OCI-LY7 (cell line): ENCODE measurements at places on chromosomes 1 and 21. TPM values are rescaled to one million over a fixed set of nuclear protein-coding genes. Genes with fewer than 3 reads are reported as not detected.
A peak's percentile ranks its signal among the peaks of the same experiment; 100 is the strongest.

Gene AKR7A3
- 2.0 and 2.6 TPM in 2 replicates for total RNA-seq

Gene SLC9C2
- total RNA-seq: not detected in 2 replicates

Gene TTLL10
- not detected in 2 replicates for total RNA-seq

Gene IL10
- total RNA-seq: not detected in 2 replicates

Gene CELA2B
- not detected in 2 replicates for total RNA-seq

Gene CCDC27
- not detected in 2 replicates for total RNA-seq

Gene MXRA8
- total RNA-seq: not detected in 2 replicates

DNA sequence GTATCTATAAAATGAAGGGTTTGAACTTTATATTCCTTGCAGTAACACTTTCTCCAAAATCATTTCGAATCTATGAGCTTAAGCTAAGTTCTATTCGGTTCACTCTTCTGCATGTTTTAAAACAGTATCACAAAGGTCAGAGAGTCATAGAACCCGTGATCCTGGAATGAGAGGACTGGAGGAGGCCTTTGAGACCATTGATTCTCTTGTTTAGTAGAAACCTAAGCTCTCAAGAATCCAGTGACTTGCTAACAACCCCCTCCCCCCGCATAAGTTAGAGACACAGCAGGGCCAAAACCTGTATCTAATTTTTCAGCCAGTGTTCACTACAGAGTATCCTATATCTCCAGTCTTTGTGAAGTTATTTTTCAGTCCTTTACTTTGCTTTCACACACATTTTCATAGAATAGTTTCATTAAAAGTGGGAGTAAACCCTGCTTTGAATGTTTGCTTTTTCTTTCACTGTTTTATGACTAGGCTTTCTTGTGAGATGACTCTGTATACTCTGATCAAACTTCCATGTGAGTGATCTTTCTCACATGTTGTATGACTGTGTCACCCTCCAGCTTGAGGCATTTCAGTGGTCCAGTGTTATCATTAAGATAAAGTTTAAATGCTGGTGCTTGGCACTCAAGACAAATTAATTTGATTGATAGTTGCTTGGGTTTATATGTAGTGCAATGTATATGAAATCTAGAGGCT, 275.4 kb upstream of the SGIP1 start:
- no peak for DNase-seq

GRCh38 chr1:158809862-158810261, 21.3 kb upstream of the MNDA start:
- no peak for DNase-seq

DNA sequence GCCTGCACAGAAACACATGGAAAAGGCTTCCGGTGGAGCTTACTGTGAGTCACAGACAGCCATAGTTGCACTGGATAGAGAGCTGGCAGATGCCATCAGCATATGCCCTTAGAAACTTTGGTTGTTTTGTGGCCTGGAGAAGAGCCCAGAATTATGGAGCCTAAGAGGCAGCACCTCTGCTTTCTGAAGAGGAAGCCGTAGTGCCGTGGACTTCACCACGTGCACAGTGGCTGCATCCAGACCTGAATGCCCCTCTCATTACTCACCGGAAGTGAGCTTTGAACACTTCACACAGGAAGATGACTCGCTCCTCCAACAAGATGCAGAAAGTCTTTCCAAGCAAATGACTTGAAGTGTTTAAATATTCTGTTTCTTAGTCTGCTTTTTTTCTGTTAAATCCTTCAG, 28.4 kb downstream of the JUN start:
- peak; percentile 18 for DNase-seq

DNA sequence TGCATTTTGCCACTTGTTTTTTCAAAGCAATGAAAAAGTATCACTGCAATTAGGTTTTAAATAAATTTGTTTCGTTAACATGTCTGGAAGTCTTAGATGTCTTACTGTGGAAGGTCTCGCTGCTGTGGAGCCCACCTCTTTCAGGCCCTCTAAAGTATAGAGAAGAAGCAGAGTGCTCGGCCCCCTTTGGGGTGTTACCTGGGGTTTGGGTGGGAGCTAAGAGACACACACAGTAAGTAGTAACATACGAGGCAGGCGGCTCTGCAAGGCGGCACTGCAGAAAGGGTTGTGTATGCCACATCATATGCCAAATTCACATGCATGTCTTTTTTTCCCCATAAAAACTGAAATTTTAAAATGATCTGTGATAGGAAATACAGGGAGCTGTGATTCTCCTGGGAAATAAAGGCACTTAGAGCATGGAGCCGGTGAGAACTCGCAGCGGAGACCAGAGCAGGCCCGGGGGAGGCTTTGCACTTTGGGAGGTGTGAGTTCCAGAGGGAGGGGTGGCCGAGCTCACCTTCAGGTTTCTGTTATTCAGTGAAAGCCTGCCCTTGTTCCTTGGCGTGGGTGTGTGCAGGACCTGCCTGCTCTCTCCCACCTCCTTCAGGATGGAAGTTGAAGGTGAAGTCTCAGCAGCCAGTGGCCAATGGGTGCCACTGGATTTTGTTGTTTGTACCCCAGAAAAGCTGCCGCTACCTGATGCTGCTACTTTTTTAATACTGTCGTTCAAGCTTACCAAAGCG, 35.7 kb upstream of the PWP2 start:
- DNase-seq: no peak

- no peak for DNase-seq
These were observed 80.5 kb downstream of the NGF start for GRCh38 chr1:115257591-115257990.

DNA sequence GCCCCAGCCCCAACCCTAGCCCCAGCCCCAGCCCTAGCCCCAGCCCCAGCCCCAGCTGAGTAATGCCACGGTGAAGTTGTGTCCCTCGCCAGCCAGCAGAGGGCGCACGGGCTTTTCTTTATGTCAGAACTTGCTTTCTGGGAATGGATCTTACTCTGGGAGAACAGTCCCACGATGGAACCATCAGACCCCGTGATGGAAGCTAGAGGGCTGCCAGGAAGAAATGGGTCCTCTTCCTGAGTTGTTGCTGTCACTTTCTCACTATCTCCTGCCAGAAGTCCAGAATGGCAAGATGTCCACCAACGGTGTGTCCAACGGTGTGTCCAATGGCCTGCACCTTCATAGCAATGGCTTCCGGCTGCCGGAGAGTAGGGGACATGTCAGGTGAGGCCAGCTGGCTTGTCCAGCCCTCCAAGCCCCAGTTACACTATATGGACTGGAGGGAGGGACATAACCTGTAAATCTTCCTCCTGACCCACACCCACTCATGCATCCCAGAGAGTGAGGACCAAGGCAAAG, 25.1 kb upstream of the TMEM222 start:
- DNase-seq: peak; percentile 67

DNA sequence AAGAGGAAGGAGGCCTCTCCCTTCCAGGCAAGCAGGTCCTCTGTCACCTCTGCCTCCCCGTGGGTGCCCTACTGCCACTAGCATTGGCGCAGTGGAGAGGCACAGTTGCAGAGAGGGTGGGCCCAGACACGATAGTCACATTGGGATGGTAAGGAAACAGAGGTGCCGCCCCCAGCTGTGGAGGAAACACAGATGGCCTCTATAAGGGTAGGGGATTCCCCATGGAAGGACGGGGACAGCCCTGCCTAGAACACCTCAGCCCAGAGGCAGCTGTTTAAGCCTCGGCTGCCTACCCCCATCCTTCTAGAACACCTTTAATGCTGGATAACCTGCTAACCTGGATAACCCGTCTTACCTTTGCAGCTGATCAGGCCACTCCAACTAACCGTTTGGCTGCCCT, 65.7 kb upstream of the CNTN2 start:
- DNase-seq: no peak

DNA sequence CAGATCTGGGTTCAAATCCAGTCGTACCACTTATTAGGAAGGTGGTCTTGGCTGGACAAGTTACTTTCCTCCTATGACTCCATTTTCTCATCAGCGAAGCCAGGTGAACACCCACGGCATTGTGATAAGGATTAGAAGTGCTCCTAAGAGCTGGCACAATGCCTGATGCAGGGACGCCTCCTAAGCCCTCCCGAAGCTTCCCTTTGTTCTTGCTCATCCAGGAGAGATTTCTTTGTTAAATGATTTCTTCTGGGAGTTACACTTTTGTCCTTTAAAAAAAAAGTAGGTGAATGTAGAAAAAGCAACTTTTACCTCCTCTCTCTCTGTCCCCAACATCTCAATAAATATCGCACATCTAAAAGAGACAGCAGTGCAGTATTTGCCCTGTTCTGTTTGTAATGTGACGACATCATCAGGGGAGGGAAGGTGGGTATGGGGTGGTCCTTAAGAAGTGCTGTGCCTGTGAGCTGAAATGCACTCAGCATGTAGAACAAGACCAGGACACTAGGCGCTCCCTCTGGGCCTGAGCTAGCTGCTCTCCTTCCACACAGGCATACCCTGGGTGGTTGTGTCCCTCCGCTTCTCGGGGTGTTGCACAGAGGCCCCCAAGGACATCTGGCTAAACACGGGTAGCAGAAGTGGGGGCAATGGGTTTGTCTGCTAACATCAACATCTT, 43.9 kb downstream of the SUSD4 start:
- DNase-seq: no peak

GRCh38 chr1:116131866-116132605, 20.8 kb downstream of the MAB21L3 start:
- no peak for DNase-seq

- DNase-seq: no peak
These were observed 179.7 kb downstream of the CHRM3 start for GRCh38 chr1:239566074-239566473.

DNA sequence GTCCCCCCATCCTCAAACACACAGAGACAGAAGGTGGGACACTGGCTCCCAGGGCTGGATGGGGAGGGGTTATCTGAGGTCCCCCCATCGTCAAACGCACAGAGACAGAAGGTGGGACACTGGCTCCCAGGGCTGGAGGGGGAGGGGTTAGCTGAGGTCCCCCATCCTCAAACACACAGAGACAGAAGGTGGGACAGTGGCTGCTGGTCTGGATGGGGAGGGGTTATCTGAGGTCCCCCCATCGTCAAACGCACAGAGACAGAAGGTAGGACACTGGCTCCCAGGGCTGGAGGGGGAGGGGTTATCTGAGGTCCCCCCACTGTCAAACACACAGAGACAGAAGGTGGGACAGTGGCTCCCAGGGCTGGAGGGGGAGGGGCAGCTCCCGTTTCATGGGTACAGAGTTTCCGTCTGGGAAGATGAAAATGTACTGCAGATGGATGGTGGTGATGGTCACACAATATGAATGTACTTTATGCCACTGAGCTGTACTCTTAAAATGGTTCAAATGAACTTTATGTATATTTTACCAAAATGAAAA, 69.2 kb downstream of the SCCPDH start:
- DNase-seq: no peak

GRCh38 chr1:56788588-56788987, 30.6 kb downstream of the FYB2 start:
- no peak for DNase-seq

DNA sequence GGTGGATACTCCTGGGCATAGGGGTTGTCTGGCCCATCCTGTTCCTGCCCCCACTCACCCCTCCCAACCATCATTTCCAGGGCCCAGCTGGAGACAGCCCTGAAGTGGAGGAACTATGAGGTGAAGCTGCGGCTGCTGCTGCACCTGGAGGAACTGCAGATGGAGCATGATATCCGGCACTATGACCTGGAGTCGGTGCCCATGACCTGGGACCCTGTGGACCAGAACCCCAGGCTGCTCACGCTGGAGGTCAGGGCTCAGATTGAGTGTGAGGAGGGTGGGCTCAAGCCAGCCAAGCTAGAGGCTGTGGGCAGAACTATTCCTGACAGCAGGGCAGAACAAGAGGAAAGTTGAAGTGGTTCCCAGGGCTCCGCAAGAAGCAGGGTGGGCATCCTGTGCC, 14.2 kb downstream of the RHOC start:
- no peak for DNase-seq

- DNase-seq: no peak
These were observed 191.7 kb upstream of the ARHGEF16 start for GRCh38 chr1:3262681-3263286.

DNA sequence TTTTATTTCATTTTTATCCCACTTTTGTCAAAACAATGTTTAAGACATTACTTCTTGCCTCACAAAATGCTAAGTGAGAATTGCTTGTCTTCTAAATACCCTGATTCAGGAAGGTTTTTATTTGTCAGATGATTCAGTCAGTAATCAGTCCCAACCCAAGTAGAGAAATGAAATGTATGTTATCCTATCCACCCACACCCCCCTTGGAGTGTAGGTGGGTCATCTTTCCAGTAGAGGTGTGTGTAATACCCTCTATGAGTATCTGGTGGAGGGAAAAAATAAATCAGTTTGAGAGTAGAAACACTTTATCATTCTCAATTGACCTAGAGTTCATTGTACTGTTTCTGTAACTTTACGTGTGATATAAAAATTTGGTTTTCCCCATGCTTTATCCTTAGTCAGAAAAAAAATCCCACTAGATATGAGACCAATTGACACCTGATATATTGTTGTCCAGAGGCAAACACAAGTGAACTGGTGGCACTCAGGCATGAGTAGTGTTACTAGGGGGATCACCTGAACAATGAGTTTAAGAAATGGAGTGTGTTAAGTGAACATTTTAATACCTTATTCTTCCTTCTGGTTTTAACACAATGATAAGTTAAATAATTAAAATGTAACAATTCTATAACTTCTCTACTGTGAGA, 153.8 kb upstream of the C1orf105 start:
- DNase-seq: no peak

DNA sequence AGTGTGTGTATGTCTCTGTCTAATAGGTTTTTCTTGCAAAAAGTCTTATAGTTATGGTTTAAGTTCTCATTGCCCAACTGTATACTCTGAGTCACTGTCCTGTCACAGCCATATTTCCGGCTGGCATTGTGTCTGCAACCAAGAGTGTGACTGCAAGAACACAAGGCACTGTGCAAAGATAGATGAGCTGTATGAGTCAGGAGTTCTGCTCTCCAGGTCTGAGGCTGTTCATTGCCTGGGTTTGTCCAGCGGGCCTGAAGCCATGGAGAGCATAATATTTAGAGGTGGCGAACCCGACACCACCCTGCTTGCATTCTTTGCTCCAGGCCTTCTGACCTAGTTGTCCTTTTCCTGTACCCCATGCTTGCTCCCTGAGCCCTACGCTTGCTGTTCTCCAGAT, 50.9 kb upstream of the CNIH3 start:
- DNase-seq: no peak

- DNase-seq: no peak
These were observed 15.3 kb upstream of the NPHP4 start for GRCh38 chr1:6007318-6008083.
